Stimulated activated CD8-positive, alpha-beta memory T cell treated with anti-CD3 and anti-CD28 coated beads, Interleukin-4, amount 100 ng/mL, for 4 hours (primary cell): ENCODE measurements at places on chromosomes 4 and X.

- DNase-seq = no peak
Measured at GRCh38 chr4:143372093-143372915, 35.6 kb downstream of the GAB1 start.

DNA sequence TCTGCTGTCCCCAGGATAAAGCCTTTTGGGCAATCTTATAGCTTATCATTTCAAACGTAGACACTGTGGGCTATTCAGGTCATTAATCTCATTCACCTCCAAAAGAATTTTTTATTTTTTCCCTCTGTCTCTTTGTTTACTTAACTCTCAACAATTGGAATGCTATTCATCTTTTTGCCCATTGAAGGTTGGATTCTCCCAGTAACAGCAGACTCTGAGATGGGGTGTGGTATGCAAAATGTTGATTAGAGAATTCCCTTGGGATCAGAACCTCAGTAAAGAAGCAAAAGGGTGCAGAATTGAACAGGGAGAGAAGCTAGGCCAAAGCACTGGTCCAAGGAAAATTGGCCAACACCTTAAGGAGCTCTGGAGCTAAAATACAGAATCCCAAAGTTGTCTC is 60.4 kb downstream of the CAMK2D start:
- no peak for DNase-seq

DNA sequence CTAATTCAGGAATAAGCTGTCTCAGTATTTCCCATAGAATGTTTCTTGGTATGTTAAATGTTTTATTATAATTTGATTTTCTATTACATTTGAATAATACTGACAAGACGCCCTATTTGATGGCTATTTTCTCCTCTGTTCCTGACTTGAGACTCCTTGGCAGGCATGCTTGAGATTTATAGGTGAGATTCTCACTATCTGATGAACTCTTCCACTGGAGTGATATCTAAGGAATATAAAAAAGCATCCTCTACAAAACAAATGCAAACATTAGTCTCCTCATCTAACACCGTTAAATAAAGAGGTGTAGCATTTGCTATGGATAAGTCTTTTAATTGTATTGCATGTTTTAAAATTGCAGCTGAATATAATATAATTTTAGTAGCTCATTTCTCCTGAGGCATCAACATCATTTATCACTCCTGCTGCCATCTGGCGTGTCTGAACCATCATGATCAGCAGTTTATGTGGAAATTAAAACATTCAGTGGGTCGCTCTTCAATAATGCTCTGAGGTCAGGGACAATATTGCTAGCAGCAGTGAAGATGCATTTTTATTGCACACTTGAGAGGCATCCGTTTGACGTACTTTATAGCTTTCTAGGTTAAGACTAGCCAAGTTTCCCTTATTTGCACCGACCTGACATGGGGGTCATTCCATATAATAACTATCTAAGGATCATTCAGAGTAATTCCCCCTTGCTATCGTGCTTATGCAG is 210.4 kb upstream of the GALNTL6 start:
- DNase-seq = no peak

DNA sequence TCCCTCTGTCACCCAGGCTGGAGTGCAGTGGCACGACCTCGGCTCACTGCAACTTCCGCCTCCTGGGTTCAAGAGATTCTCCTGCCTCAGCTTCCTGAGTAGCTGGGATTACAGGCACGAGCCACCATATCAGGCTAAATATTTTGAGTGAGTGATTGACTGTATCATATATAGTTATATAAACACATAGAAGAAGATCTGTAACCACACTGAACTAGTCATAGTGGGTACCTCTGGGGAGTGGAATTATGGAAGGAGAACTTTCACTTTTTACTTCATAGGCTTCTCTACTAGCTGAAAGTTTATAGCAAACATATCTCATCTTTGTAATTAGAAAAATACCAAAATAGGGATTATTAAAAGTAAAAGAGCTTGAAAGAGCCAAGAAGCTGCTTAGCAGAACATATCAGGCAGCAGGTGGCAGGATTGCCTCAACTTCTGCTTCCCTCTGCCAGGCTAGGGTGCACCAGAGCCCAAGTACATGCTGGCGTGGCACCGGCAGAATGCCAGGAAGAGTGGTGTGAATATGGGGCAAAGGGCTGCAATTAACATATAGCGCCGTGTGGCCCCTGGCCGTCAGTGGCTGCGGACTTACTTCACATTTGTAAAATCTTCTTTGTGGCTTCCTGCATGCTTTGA is 39.5 kb upstream of the CD40LG start:
- DNase-seq = no peak

GRCh38 chr4:175884048-175884447 is 72.0 kb upstream of the GPM6A start:
- DNase-seq = no peak

DNA sequence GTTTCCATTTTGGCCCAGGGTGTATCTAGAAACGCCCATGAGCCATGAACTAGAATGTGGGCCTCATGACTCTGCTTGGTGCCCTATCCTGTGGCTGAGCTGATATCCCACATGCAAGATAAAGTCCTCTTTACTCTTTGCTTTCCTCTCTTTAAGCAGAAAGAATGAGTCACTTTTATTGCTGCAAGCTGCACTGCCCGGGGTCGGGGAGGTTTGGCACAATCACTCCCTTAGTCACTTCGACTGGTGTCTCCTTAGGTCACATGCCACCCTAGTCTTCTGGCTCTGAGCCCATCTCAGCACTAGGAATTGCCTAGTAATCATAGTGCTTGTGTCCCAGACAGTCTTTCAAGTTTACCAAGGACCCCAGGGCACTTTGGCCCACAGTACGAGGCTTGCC is 75.1 kb upstream of the CXorf66 start:
- no peak for DNase-seq

- DNase-seq = no peak
Measured at GRCh38 chr4:76772498-76773106, 125.3 kb downstream of the SOWAHB start.

DNA sequence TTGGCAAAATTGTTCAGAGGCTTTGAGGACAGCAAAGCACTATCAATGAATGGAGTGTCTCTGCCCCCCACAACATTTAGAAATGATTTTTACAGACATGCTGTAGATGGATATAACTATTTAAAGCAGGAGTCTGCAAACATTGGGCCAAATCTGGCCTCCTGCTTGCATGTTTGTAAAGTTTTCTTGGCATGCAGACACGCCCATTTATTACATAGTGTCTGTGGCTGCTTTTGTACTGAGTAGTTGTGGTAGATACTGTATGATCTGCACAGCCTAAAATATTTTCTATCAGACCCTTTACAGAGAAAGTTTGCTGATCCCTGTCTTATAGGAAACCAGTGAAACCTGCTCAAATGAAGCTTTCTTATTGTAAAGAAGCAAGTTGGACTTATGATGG is 45.5 kb upstream of the PHEX start:
- no peak for DNase-seq

- no peak for DNase-seq
Measured at GRCh38 chr4:122331195-122331594, 47.6 kb upstream of the ADAD1 start.

- DNase-seq = peak; percentile 89
Measured at GRCh38 chr4:39458505-39459300, at the start of the genes LIAS and RPL9. Gene LIAS, plus strand, starts transcription at chr4:39459056. Its CDS starts 62 bp downstream, at chr4:39459118. Gene RPL9, minus strand, starts transcription at chr4:39458922. Its CDS starts 483 bp downstream, at chr4:39458439.

DNA sequence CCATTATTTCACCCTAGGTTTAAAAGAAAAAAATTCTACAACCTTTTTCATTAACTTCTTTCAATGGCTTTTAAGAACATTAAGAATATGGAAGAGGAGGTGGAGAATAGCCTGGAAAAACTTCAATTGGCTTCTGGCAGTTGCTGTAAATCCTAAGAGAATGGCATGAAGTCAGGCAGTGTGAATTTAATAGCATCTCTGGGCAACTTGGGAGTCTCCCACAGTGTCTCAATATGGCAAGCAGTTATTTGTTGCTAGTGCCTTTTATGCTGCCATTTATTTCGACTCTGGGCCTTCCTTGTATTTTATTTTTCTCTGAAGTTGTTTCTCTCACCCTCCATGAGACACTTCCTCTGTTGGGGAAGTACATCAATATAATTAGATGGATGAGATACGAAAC is 322.1 kb downstream of the CBLL2 start:
- DNase-seq = no peak

GRCh38 chr4:38904090-38904666 is 36.6 kb downstream of the FAM114A1 start:
- no peak for DNase-seq

DNA sequence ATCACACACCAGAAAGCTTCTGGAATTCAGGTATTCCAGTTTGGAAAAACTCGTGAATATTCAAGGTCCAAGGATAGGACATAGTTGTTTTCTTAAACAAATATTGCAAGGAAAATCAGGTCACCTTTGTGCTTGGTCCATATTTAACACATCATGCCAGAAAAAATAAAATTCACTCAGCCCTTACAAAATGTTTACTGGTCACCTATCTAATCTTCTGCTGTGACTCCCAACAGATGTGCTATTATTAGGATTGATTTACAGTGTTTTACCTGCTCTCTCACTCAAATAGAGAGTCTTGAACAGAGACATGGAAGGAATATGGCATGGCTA is 9.5 kb downstream of the CSN3 start:
- DNase-seq = no peak

GRCh38 chr4:14336656-14337055 is 665.6 kb upstream of the CPEB2 start:
- no peak for DNase-seq

- no peak for DNase-seq
Measured at GRCh38 chr4:10587697-10588096, 96.9 kb downstream of the CLNK start.

- DNase-seq = no peak
Measured at GRCh38 chr4:16916031-16916430, 17.6 kb upstream of the LDB2 start.

- no peak for DNase-seq
Measured at GRCh38 chrX:8323356-8323755, 141.3 kb upstream of the VCX3B start.

GRCh38 chr4:20251796-20252655 is at the start of gene SLIT2:
Gene SLIT2, plus strand, starts transcription at chr4:20251905. Its CDS starts 1,911 bp downstream, at chr4:20253816.
- DNase-seq = no peak

- DNase-seq = no peak
Measured at GRCh38 chr4:61995717-61996340, 795.7 kb downstream of the ADGRL3 start.

DNA sequence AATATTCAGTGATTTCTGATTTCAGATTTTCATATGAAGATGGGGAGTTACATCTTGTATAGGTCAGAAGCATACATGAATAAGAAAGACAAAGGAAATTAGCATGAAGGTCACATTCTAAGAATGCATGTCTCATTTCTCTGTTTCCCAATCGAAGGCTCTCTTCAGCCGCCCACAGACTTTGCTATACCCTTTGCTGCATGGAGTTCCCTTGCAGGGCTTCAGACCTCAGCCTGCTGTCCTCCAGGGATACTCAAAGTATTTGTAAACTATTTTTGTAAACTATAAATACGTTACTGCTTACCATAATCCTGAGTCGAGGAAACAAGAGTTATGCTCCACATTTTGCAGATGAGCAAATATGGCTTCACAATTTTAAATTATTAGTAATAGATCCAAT is 738.4 kb downstream of the PCDH18 start:
- DNase-seq = no peak

DNA sequence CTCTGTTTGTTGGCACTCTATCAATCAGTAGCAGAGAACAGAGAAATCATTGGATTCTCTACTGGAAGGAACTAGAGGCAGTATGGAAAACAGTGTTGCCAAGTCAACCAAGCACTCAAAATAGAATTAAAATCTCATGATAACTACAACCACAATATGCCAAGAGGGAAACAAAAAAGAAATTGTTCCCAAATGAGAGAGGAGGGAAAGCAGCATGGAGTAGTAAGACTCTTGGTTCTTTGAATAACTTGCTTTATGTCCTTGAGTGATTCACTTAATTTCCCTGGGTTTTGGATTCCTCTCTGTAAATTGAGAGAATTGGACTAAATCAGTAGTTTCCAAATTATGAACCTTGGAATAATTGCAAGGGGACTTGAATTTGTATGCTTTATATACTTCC is 285.5 kb upstream of the ANKRD50 start:
- no peak for DNase-seq

DNA sequence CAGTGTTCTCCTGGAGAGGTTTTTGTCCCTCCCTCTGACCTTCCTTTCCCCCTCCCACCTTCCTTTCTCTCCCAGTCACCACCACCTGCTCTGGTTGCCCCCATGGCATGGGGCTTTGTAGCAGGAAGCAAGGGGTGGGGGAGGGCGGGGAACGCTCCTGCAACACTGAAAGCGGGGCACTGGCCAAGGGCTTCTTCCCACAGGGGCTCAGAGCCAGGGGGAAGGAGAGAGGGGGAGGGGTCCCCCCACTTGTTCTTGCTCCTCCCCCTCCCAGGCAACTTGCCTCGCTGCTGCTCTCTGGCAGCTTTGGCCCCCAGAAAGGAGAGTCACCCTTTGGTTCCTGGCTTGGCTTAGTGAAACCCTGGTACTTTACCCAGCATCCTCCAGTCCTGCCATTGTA is 48.4 kb downstream of the BCORL1 start:
- no peak for DNase-seq

GRCh38 chr4:189098932-189099696 is 841.6 kb upstream of the FRG1 start:
- no peak for DNase-seq

GRCh38 chr4:53591372-53591892 is at the start of gene LNX1:
Gene LNX1, minus strand, starts transcription at chr4:53591486. Its CDS starts 17,484 bp downstream, at chr4:53574002.
- DNase-seq = no peak

- DNase-seq = no peak
Measured at GRCh38 chr4:106676173-106676921, 307.8 kb upstream of the GIMD1 start.

- no peak for DNase-seq
Measured at GRCh38 chr4:46081674-46082073, 42.2 kb downstream of the GABRG1 start.

DNA sequence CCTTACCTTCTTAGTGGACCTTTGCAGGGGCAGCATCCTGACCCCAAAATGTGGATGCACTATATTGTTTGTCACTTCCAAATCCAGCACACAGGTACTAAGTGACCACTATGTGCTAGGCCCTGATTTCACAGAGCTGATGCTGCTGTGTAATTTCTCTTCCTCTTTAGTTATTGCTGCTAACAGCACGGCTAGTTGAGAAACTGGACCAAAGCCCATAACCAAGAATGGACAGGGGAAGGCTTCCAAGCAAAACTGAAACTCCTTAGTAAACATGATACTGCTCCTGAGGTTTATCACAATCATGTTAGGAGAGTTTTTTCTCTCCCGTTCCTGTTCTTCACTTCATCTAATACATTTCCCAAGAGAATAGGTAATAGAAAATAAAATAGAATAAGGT is 172.9 kb upstream of the TTC29 start:
- no peak for DNase-seq

- no peak for DNase-seq
Measured at GRCh38 chr4:149884529-149885181, 69.0 kb upstream of the IQCM start.

- no peak for DNase-seq
Measured at GRCh38 chr4:159981469-159981856, 878.6 kb downstream of the RAPGEF2 start.

GRCh38 chrX:120999413-120999812 is 13.9 kb upstream of the CT47A1 start:
- DNase-seq = no peak

DNA sequence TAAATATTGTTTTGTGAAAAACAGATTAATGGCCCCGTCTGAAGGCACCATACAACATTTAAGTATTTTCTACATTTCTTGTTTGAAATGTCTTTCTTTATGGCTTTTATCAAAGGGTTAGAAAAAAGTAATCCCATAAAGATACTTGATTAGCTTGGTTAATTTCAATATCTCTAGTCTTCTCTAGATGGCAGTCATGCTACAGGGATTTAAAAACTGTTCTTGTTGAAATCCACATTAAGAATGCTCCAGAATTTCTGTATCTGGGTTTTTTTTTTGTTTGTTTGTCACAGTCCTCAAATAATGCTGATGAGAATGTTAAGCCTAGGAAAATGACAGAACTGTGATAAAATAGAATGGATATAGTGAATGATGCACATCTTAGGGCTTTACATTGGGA is 109.0 kb upstream of the AADAT start:
- DNase-seq = no peak

GRCh38 chrX:48696909-48697727 is 584 bp downstream of the SUV39H1 start:
- no peak for DNase-seq
